Adipose tissue (tissue), 3 donors: ENCODE measurements at places on chromosomes 4 and X. TPM values are rescaled to one million over a fixed set of nuclear protein-coding genes. Genes with fewer than 3 reads are reported as not detected.

CT45A2 gene
- not detected for polyA plus RNA-seq

ASB12 gene
- polyA plus RNA-seq: not detected

ARHGAP36 gene
- polyA plus RNA-seq: not detected

PAGE2B gene
- polyA plus RNA-seq: not detected

CTAG2 gene
- not detected for polyA plus RNA-seq
